ENCODE measurements at places on chromosomes 1 and 21. TPM values are rescaled to one million over a fixed set of nuclear protein-coding genes. Genes with fewer than 3 reads are reported as not detected.

CASP9 gene
- 9.4 TPM for total RNA-seq

DNA sequence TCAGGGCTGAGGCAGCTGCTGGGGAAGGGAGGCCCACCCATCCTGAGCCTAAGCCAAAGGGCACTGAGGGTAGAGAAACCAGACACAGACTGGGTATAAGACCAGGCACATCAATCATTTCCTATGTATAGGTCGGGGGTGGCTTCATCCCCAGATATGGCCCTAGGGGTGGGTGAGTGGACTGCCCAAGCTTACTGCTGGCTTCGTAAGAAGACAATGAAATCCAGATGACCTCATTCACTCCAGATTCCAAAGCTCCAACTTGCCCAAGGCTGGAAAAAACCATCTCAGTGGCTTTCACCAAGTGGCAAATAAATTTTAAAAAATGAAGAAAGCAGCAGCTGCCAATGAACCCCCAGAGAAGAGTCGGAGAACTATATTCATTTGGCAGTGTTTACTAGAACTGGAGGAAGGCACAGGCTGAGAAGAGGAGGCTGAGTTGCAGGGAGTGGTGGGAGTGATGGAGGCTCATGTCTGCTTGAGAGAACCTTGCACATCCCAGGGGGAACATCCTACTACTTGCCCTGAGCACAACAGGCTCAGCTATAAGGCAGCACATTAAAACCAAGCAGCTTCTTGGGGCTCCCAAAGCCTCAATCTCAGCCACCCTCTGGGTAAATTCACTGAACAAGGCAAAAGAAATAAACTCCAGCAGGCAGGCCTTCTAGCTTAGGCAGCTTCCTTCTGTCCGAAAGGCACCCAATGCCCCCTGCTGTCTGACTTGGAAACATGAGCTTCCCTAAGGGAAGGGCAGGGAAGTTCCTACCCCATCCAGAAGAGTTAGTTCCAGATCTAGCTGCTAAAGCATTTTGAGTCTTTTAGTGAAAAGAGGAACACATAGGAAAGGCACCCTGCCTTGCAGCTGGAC, 14.1 kb downstream of the PEA15 start:
- DNase-seq, result peak; percentile 80
- peak overlapping the region; percentile 56 for H3K27ac ChIP-seq
- H3K27me3 ChIP-seq, result no peaks in the 10 kb centered on the region
- H3K36me3 ChIP-seq, result peaks cover 90% of the 10 kb centered on the region
- peaks cover 22% of the 10 kb centered on the region for H3K4me1 ChIP-seq
- no peak overlapping the region for H3K4me3 ChIP-seq

- peaks cover 11% of the 10 kb centered on the region for H3K4me1 ChIP-seq
- H3K36me3 ChIP-seq, result peaks cover 9% of the 10 kb centered on the region
- DNase-seq, result no peak
- no peak overlapping the region for H3K27ac ChIP-seq
- H3K4me3 ChIP-seq, result no peak overlapping the region
These were observed 1.2 kb upstream of the KCNE1 start for GRCh38 chr21:34513129-34513675.

SFN gene
- 0.18 TPM for total RNA-seq

- H3K4me3 ChIP-seq, result no peak overlapping the region
- peaks cover 9% of the 10 kb centered on the region for H3K4me1 ChIP-seq
- H3K27ac ChIP-seq, result no peak overlapping the region
- DNase-seq, result no peak
These were observed 578 bp upstream of the SESN2 start for GRCh38 chr1:28258628-28259251.

DNA sequence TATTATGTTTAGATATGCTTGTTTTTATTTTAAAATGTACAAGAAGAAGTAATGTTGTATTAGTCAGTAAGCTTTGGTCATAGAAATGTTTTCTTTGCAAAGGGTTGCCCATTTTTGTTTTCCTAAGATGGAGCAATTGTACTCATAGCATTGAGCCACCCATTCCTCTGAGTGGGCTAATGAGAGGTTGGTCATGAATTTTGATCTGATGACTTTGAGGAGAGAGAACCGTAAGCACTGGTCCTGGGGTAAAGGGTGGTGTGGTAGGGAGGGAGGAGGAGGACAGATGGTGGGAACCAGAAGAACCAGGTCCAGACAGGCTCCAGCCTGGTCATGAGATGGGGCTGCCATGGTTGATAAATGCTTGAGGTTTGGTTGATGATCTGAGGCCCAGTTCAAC, 15.9 kb upstream of the SLC6A9 start:
- H3K27me3 ChIP-seq, result peaks cover 12% of the 10 kb centered on the region
- no peak for DNase-seq
- no peak overlapping the region for H3K27ac ChIP-seq

RHEX gene
- 0.62 TPM for total RNA-seq

SPRR2B gene
- not detected for total RNA-seq

GRCh38 chr1:59323879-59324278, 27.0 kb downstream of the FGGY start:
- H3K4me1 ChIP-seq, result no peaks in the 10 kb centered on the region
- no peak for DNase-seq

- no peaks in the 10 kb centered on the region for H3K36me3 ChIP-seq
- H3K4me1 ChIP-seq, result no peaks in the 10 kb centered on the region
- H3K27me3 ChIP-seq, result no peaks in the 10 kb centered on the region
- H3K4me3 ChIP-seq, result no peak overlapping the region
- DNase-seq, result no peak
These were observed 178.9 kb downstream of the HS2ST1 start for GRCh38 chr1:87093286-87093685.

CDC7 gene
- total RNA-seq, result 8.3 TPM

DNA sequence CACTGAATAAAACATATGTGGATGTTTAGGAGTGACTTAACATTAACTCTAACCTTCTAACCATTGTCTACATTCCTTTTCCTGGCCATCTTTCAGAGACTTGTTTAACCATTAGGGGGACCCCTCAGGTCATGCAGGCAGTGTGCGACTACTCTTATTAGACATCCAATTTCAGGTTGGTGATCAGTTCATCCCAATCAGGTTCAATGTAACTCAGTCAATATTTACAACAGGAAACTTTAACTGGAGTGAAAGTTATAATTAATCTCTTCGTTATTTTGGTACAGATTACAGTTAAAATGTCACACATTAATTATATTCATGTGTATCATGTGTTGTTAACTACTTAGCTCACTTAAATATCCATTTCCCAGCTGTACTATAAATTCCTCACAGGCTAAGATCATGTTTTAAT, 68.8 kb upstream of the RGS1 start:
- H3K27ac ChIP-seq, result no peak overlapping the region
- no peak for DNase-seq
- no peaks in the 10 kb centered on the region for H3K4me1 ChIP-seq
- H3K4me3 ChIP-seq, result no peak overlapping the region
- no peaks in the 10 kb centered on the region for H3K27me3 ChIP-seq

PIGR gene
- under 0.01 TPM for total RNA-seq

DNA sequence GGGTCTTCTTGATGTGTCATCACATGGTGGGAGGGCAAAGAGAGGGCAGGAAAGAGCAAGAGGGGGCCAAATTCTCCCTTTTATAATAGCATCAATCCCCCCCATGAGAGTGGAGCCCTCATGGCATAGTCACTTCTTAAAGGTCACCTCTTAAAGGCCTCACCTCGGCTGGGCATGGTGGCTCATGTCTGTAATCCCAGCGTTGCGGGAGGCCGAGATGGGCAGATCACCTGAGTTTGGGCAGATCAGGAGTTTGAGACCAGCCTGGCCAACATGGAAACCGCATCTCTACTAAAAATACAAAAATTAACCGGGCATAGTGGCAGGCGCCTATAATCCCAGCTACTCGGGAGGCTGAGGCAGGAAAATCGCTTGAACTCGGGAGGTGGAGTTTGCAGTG, 170.1 kb downstream of the PGBD5 start:
- H3K4me3 ChIP-seq, result no peak overlapping the region
- no peaks in the 10 kb centered on the region for H3K27me3 ChIP-seq
- peaks cover 37% of the 10 kb centered on the region for H3K36me3 ChIP-seq
- no peak overlapping the region for H3K27ac ChIP-seq
- no peak for DNase-seq

DNA sequence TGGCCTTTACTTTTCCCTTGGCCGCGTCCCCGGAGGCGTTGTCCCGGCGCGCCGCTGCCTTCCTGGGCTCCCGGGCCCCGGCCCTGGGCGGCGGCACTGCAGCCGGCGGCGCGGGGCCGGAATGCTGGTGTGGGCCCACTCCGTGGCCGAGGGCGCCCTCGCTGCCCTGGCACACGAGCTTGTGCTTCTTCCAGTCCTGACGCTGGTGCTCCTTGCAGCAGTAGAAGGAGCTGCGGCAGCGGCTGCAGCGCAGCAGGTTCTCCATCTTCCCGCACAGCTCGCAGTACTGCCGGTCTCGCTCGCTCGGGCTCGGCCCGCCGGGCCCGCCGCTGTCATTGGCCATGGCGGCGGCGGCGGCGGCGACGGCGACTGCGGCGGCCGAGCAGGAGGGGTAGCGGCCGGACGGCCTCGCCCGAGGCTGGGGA, 529 bp downstream of the EGLN1 start:
- no peaks in the 10 kb centered on the region for H3K27me3 ChIP-seq
- peak; percentile 65 for DNase-seq
- H3K27ac ChIP-seq, result peak overlapping the region; percentile 92
- peaks cover 10% of the 10 kb centered on the region for H3K4me1 ChIP-seq

- H3K27ac ChIP-seq, result no peak overlapping the region
- no peak overlapping the region for H3K4me3 ChIP-seq
- no peak for DNase-seq
- no peaks in the 10 kb centered on the region for H3K27me3 ChIP-seq
These were observed 87.5 kb downstream of the COP1 start for GRCh38 chr1:176119549-176119948.

DNA sequence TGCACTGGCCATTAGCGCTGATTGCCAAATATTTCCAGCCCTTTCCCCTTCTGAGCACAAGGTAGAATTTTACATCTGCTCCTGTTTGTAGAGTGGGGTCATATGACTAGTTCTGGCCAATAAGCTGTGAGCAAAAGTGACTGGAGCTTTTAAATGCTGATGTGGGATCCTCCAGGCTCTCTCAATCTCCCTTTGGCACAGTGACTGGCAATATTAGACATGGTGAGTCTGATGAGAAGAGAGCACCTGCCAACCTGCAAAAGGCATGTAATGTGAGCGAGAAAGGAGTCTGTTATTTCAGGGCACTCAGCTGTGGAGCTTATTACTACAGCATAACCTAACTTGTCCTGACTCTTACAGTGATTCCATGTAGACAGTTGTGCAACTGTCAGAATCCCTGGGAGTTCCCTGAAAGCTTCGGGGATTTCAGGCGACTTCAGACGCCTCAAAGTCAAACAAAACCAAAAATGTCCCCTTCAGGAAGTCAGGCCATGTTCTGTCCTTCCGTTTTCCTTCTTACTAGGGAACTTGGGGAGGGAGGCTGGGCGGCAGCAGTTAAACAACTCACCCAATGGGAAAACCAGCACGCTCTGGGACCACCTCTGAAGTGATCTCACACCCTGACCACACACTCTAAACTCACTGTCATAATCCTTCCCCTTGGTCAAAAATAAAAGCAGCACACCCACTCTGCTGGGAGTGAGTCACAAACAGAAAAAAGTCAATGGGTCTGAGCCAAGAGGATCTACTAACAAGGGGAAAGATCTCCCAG, 3.6 kb upstream of the RASSF5 start:
- peaks cover 45% of the 10 kb centered on the region for H3K4me1 ChIP-seq
- H3K36me3 ChIP-seq, result no peaks in the 10 kb centered on the region
- H3K27ac ChIP-seq, result no peak overlapping the region
- peak; percentile 71 for DNase-seq
- no peak overlapping the region for H3K4me3 ChIP-seq
- H3K27me3 ChIP-seq, result peaks cover 37% of the 10 kb centered on the region

MAP3K21 gene
- 0.18 TPM for total RNA-seq

DNA sequence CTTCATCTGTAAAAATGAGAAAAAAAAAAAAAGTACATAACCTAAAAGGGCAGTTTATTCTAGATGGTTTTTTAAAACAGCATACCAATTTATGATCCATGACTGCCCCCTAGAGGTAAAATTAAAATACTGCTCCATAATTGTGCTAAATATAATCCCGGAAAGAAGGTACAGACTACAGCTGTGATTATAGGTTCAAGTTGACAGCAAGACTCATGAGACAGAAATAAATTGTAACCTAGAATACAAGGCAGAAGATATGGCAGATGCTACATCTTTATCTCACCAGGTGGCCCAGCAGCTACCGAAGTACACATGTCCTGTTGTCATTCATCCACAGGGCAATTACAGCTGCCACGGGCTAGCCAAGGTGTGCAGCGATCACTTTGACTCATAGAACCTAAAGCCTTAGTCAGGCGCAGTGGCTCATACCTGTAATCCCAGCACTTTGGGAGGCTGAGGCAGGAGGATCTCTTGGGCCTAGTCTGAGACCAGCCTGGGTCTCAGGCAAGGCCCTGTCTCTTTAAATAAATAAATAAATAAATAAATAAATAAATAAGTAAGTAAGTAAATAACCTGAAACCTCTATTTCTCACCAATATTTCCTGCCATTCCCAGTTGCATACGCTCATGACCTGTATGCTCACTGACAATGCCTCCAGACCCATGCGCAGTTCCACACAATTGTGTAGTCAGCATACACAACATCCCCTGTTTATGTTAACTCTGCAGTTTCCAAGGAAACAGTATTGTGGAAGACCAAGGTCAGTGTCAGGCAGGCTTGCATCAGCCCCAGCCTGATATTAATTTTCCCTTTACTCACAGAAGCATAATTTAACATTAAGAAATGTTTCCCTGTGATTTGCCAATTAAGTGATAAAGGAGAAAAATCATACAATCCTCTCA, 18.3 kb upstream of the PPIE start:
- H3K4me1 ChIP-seq, result no peaks in the 10 kb centered on the region
- no peak overlapping the region for H3K27ac ChIP-seq
- H3K36me3 ChIP-seq, result no peaks in the 10 kb centered on the region
- DNase-seq, result peak; percentile 73
- no peak overlapping the region for H3K4me3 ChIP-seq
- H3K27me3 ChIP-seq, result peaks cover 23% of the 10 kb centered on the region

DNA sequence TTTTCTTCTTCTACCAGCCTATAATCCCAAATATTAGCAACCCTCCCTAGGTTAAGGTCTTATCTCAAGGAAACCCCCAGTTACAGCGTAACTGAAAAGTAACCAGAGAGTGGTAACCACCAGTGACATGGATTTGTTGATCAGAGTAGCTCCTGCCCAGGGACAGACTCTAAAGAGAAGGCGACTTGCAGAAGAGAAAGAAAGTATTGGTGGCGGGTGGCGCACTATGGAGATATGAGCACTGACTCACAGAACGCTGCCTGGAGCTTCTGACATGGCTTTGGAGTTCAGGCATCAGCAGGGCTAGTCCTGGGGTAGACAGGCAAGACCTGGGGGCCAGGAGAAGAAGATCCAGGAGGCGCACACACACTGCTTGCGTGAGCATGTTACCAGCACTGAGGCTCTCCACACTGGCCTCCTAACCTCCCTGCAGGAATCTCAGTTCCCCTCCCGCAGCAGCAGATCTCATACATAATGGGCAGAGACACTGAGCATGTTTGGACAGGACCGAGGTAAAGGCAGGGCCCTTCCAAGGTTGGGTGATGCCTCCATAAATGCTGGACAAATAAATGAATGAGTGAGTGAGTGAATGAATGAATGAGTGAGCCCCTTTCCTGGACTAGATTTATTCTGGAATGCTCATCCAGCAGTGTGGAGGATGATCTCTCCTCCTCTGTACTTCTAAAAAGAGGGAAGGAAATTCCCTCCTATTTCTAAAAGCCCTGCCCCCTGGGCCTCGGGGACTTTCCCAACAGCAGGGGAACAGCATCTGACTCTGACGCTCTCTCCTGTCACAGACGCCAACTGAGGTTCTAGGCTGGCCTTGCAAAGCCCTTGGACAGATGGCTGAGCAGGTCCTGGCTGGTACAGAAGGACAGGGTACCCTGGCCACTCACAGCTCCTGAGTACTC, 175.5 kb downstream of the CLIC6 start:
- H3K36me3 ChIP-seq, result peaks cover 3% of the 10 kb centered on the region
- peak overlapping the region; percentile 79 for H3K27ac ChIP-seq
- H3K27me3 ChIP-seq, result no peaks in the 10 kb centered on the region
- DNase-seq, result peak; percentile 75

Data from muscle of leg (tissue), 16 donors.